Spleen (tissue), 13 donors: ENCODE measurements at places on chromosomes 6 and 20. TPM values are rescaled to one million over a fixed set of nuclear protein-coding genes. Genes with fewer than 3 reads are reported as not detected.

DNA sequence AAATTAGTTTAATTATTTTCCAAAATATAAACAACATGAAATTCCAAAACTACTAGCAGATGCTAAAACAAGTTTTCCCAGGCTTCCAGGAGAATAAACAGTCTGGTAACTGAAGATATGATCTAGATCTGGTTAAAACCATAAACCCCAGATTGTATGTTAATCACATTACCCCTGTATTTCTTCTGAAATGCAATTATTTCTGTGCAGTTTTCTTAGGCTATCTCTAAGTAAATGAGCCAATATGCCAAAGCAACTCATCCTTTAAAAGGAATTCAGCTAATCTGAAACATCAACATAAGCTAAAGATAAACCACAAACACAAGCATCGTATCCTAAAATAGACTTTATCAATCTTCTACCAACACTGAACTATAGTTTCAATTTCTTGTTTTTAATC, 44.6 kb upstream of the SENP6 start:
- DNase-seq: no peak

- no peak for DNase-seq
These were observed 500.1 kb downstream of the EPM2A start for GRCh38 chr6:145235207-145235606.

- no peak for DNase-seq
These were observed 54.6 kb upstream of the DDR1 start for GRCh38 chr6:30829639-30830255.

Gene MATN4
- not detected for total RNA-seq

- peak; percentile 85 for DNase-seq
These were observed 1.2 kb downstream of the CHMP4B start for GRCh38 chr20:33812152-33812849.

DNA sequence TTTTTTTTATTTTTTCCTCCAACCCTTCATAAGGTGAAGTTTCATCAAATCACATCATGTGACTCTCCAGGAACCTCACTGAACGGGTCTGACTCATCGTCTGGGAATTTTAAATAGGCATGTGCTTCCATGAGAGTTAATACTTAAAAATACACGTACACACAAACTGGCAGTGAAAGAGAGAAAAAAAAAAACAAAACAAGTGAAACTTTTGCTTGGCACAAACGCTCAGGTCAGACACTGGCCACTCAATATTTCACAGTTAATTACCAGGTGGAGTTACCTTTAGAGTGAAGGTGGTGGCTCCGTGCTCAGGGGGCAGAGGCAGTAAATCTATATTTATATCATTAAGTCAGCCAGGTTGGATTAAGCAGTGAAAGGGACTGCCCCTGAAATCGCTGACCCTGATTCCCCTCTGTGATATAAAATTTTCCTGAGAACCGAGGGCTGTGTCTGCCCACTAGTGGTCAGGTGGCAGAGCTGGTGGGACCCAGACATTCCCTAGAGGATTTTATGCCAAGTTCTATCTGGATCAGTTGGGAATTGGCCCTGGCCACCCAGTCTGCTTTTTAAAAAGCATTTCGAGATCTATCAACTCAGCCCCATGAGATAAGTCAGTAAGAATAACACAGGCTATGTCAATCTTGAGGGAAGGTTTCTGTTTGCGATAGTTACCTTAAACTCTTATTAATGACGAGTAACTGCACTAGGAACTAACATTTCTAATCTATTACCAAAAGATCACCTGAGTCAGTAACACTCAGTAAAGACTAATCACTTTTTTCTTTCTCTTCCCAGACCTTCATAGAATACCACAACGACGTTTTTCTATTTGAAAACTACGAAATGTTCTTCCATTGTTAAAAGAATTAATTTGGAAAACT, 259.1 kb downstream of the HDGFL1 start:
- no peak for DNase-seq

DNA sequence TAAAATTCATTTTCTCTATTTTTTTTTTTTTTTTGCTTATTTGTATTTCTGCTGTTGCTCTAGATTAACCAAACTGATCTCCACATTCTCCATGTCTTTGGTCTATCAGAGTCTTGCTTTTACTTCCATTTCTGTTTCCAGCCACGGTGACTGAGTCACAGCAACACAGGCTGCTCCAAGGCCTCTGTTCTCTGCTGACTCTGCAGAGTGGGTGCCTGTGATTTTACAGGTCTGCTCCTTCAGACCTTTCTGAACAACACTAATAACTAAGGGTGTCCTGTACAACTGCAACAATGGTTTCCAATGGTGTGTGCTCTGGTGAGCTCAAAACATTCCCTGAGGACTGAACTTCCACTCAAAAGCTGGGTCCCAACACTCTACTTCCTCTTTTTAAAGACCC, 102.3 kb upstream of the BMP2 start:
- DNase-seq: no peak

DNA sequence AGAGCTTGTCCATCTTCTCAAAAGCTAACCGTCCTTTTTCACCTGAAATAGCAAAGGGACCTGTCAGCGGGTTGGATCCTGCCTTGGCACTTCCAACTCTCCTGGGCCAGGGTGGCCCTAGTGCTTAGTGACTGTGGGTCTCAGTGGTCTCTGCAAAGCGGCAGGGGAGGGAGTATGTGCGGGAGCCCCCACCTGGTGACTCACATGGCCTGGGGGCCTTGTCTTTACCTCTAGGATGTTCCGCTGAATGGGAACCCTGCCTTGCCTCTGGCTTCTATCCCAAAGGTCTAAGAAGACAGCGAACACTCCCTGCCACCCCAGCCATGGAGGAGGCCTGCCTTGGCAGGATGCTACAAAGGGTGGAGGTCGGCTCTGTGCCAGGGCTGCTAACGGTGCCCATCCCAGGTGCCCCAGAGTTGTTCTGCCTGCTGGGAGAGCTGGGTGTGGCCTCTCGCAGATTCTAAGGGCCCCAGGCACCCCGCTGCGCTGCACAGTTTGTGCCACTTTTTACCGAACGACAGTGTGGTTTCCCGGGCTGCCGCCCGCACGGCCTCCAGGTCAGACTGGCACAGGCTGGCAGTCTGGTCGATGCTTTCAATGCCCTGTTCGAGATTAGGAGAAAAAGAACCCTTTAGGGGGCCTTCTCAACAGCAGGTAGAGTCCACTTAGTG, 77.2 kb downstream of the PTPN1 start:
- DNase-seq: peak; percentile 64

- no peak for DNase-seq
These were observed 182.7 kb upstream of the CCN2 start for GRCh38 chr6:132133736-132134445.
